ENCODE measurements at places on chromosomes 4 and X.

- peak; percentile 54 for DNase-seq
Measured at GRCh38 chr4:184168406-184169019, 49.2 kb downstream of the ENPP6 start.

DNA sequence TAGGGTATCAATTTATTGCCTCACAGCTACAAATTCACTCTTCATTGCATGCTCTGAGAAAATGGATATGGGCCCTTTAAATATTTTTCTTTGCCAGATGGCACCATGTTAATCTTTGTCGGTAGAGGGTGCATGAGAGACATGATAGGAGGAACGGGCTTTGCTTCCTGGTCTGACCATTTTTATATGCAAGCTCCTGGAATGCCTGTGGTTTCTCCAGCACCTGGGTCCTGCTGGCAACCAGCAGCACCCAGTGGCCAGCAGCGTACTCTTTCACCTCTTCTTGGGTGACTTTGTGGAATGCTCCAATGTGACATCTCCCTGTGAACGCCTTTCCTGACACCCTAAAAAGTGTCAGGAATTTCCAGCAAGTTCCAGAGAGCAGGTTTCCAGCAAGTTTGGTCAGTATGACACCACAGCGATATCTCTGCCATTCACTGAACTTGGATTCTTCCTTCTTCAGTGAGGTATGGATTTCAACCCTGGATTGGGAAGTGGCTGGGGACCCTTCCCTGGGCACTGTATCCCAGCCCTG is 140.3 kb upstream of the PGRMC2 start:
- DNase-seq, result no peak

DNA sequence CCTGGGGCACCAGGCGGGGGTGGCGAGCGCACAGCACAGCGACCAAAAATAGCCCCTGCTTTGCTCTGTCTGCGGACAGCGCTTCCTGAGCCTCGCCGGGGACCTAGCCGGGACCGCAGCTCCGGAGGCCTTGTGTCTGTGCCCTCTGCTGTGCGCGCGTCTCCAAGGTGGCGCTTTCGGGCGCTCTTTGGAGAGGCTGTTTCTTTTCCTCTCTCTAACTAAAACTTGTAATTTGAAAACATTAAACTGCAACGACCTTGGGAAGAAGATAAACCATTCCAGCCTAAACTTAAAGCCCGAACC is 3.4 kb downstream of the ARX start:
- no peak for DNase-seq

DNA sequence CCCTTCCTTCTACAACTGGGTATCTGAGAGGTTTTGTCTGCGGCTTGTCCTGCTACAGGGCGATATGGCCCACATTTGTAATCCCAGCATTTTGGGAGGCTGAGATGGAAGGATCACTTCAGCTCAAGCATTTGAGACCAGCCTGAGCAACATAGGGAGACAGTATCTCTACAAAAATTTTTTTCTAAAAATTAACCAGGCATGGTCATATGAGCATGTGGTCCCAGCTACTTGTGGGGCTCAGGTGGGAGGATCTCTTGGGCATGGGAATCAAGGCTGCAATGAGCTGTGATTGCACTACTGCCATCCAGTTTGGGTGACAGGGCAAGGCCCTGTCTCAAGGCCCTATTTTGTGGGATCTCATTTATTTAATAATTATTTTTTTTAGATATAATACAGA is 420.6 kb upstream of the PABPC4L start:
- DNase-seq, result no peak

- DNase-seq, result no peak
Measured at GRCh38 chr4:147605499-147605898, 11.7 kb upstream of the TMEM184C start.

GRCh38 chr4:79201971-79202370 is 123.9 kb downstream of the NAA11 start:
- no peak for DNase-seq

DNA sequence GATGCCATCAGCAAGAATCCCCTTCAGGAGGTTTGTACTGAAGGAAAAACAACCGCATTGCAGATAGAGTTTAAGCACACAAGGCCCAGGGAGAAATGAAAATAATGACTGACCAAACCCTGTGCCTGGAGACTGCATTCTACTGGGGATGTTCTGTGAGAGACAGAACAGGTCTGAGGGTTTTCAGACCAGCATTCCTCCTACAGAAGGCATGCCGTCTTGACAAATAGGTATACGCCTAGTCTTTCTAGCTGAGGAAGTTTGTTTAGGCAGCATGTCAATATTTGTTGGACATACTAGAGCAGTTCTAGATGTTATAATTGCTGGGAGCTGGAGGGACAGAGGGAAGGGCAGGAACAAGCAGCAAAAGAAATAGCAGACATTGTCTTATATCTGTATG is 68.4 kb upstream of the SCOC start:
- DNase-seq, result no peak

- no peak for DNase-seq
Measured at GRCh38 chr4:68499021-68499420, 51.8 kb downstream of the TMPRSS11E start.

GRCh38 chr4:40262077-40262528 is 65.3 kb downstream of the RHOH start:
- DNase-seq, result no peak

DNA sequence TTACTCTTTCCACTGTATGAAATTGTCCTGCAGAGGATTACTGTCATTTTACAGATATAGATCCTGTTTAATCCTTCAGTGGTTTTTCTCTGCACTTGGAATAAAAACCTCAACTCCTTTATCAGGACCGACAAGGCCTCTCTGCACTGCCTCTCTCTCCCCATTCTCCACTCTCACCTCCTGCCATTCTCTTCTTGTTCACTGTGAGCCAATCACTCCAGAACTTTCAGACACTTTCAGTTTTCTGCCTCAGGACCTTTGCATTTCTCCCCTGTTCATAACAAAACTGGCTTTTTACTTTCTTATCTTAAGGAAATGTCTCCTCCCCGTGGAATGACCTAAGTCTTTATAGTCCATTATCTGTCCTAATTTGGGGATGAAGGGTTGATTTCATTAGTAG is 137.3 kb downstream of the ELOVL6 start:
- DNase-seq, result no peak

GRCh38 chr4:114287079-114287696 is 307.7 kb upstream of the ARSJ start:
- DNase-seq, result no peak

DNA sequence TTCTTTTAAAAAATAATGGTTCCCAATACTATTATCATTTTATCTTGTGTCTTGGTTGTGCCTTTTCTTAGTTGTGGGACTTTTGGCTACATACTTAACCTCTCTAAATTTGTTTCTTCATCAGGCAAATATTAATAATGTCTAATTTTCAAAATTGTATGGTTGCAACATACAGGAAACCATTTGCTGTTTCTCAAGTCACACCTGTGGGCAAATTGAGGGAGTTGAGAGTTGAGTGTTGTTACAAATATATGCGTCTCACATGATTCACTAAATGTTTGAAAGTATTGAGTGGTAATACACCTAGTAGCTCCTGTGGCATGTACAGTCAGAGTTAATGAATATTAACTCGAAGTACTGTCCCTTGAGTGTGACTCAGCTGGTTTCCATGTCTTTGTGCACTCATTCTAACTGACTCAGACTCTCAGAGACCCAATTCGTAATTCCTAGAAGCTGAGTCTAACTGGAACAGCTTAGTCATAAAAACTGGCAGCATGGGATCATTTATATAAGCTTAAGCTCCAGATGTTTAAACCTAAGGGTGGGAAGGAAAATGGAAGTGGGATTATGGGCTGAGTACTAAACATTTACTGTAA is 802.4 kb downstream of the TRIML1 start:
- DNase-seq, result no peak

GRCh38 chr4:120418146-120418545 is 351.5 kb upstream of the MAD2L1 start:
- DNase-seq, result no peak

DNA sequence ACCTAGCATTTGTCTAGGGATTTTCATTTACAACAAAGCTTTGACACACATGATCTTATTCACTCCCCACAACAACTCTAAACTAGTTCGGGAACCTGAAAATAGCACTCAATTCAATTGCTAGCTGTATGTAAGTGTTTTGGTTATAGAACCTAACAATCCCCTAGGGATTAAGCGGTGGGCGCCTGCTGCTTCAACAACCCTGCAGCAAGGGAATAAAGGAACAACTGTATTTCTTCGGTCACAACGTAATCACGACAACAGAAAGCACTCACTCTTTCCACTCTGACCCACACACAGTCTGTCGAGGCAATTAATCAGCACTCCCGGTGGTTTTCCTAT is 674 bp upstream of the DIAPH2 start:
- no peak for DNase-seq

- DNase-seq, result no peak
Measured at GRCh38 chr4:101277671-101278070, 69.7 kb downstream of the PPP3CA start.

DNA sequence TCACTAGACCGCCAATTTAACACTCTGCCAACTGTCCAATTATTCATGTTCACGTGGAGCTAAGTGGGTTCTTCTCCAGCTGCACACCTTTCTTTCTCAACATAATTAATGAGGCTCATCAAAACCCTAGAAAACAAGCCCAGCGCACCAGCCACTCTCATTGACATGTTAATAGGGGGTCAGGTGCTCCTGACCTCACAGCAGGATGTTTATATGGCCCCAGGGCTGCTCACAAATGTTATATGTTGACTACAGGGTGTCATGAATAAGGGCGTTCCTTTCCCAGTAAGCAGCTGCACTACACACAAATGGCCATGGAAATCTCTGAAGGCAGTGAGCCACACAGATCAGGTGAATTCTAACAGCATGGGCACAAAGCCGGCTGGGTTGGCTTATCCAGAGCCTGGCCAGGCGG is 209.8 kb downstream of the MGST2 start:
- DNase-seq, result no peak

DNA sequence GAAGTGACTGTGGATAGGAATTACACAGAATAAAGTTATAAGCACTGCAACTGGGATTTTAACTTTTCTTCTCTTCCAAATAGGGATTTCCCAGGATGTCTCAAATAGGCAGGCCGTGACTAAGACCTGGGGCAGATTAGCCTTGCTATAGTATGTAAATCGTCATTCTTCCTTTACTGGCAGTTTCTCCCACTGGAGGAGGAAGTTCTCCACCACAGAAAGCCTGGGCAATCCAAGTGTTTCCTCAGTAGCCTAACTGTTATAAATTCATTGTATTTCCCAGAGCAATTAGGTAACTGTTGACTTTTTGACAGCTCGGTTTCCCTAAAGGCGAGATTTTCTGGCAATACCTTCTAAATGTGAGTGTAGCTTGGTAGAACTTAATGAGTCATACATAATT is at the start of gene TNIP3:
Gene TNIP3, minus strand, starts transcription at position 31 of the 400 bp plus-strand sequence. CDS start 196 bp downstream, outside the sequence.
- DNase-seq, result no peak

- no peak for DNase-seq
Measured at GRCh38 chr4:122503214-122503613, 46.7 kb upstream of the IL2 start.

Data from stimulated activated CD4-positive, alpha-beta T cell treated with anti-CD3 and anti-CD28 coated beads, TNF-alpha, amount 100 ng/mL, for 48 hours (primary cell).